ENCODE measurements at places on chromosomes 7 and 10. TPM values are rescaled to one million over a fixed set of nuclear protein-coding genes. Genes with fewer than 3 reads are reported as not detected.
A peak's percentile ranks its signal among the peaks of the same experiment; 100 is the strongest.

DNA sequence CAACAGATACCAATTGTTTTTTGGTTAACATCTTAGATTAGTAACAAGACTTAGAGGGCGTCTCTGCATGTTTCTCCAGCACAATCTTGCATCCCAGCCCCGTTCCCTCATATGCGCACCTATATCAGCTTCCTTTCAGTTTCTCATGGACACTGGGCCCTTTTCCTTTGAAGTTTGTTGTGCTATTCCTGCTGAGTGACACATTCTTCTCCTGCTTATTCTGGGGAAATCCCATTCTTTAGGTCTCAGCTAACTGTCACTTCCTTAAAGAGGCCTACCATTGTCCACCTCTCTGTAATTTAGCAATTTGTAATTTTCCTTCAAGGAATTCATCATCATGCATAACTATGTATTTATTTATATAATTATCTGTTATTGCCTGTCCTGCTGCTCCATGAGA lies 110.3 kb upstream of the STEAP1B start:
- no peak for DNase-seq

GRCh38 chr10:117217196-117217761 lies 20.0 kb downstream of the KCNK18 start:
- DNase-seq, result no peak

DNA sequence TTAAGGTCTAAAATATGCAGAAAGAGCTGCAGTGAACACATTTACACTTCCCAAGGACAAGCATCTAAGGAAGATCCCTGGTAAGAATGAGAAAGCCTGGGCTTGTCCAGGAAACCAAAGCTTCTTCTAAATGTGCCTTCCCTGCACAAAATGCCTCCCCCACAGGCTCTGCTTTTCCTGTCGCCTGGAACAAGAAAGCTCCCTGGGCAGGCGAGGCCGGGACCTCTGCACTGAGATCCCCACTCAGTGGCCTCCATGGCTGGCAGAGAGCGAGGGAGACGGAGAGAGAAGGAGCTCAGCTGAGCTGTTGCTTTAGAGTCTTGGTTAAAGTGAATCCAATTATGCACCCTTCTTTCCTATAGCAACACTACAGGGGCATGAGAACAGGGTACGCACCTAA lies 75.6 kb downstream of the AMZ1 start:
- DNase-seq, result no peak

- DNase-seq, result no peak
These were observed 26.7 kb downstream of the CREB3L2 start for GRCh38 chr7:137975221-137975620.

- peak; percentile 29 for DNase-seq
These were observed 48.3 kb upstream of the FAM171A1 start for GRCh38 chr10:15419279-15419874.

GRCh38 chr7:91168871-91169829 lies 95.1 kb upstream of the FZD1 start:
- DNase-seq, result no peak

DNA sequence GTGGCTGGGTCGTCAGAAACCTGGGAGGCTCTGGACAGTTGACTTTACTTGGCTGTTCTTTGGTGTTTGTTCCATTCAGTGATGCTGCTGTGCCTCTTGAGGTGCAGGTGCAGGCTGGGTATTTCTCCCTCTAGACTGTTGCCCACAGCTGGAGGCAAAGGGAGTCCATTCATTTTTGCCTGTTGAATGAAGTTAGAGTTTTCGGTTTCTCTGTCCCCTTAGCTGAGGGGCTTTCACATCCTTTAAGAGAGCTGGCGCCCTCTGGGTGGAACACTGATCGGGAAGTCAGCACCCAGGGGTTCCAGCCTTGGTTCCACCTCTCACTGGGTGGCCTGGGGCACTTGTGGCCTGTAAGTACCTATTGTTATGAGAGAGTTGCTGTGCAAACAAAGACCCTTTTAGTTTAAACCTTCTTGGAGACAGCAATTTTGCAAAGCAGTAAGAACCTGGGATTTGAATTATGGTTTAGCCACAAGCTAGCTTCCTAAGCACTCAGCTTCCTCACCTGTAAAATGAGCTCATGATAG lies 67.2 kb downstream of the GRK5 start:
- no peak for DNase-seq

GRCh38 chr7:26631601-26632000 lies 232.8 kb downstream of the SKAP2 start:
- DNase-seq, result no peak

Gene SBDS
- 69.7 TPM for total RNA-seq

Gene PTPN20
- total RNA-seq, result 1.0 TPM

Gene SLC16A12
- not detected for total RNA-seq

Gene CFAP46
- not detected for total RNA-seq
